ENCODE measurements at places on chromosomes 11 and 22.

GRCh38 chr11:132095230-132096131 lies 725.1 kb downstream of the NTM start:
- DNase-seq = no peak

DNA sequence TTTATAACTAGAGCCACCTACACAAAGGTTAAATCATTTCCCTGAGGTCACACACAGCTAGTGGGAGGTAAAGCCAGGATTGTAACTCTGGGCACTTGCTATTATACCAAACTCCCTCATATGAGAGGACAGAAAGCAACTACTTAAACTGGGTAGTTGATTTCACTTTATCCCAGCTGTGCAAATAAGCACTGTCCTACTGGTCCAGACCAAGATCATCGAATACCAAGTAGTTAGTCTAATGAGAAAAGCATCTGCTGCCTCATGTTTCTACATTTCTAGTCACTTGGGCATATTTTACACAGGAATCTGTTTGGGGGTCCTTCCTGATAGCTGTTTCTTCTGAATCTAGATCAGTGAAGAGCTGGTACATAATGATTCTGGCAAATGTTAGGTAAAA lies 178.6 kb upstream of the NARS2 start:
- no peak for DNase-seq

GRCh38 chr11:1275021-1275420 lies 34.4 kb downstream of the TOLLIP start:
- no peak for DNase-seq

GRCh38 chr11:13503393-13503792 lies 7.6 kb upstream of the PTH start:
- DNase-seq = peak; percentile 31

GRCh38 chr11:122633219-122633829 lies 22.2 kb upstream of the UBASH3B start:
- no peak for DNase-seq
